Astrocyte (in vitro differentiated cells and primary cell): ENCODE measurements at places on chromosomes 4 and X. TPM values are rescaled to one million over a fixed set of nuclear protein-coding genes. Genes with fewer than 3 reads are reported as not detected.

Gene TRIM60
- not detected in 2 replicates for total RNA-seq

Gene CT45A9
- not detected in 2 replicates for total RNA-seq

Gene YIPF7
- 0.30 and 0.31 TPM in 2 replicates for total RNA-seq

Gene VEGFC
- 20.3 and 24.2 TPM in 2 replicates for total RNA-seq

Gene UCHL1
- 1,149 and 1,154 TPM in 2 replicates for total RNA-seq
